ENCODE measurements at places on chromosomes 3 and 15.

GRCh38 chr3:193702967-193703366, 110.0 kb downstream of the OPA1 start:
- no peak for DNase-seq

- DNase-seq, result no peak
These were observed 12.1 kb upstream of the DNAJC13 start for GRCh38 chr3:132405188-132405587.

DNA sequence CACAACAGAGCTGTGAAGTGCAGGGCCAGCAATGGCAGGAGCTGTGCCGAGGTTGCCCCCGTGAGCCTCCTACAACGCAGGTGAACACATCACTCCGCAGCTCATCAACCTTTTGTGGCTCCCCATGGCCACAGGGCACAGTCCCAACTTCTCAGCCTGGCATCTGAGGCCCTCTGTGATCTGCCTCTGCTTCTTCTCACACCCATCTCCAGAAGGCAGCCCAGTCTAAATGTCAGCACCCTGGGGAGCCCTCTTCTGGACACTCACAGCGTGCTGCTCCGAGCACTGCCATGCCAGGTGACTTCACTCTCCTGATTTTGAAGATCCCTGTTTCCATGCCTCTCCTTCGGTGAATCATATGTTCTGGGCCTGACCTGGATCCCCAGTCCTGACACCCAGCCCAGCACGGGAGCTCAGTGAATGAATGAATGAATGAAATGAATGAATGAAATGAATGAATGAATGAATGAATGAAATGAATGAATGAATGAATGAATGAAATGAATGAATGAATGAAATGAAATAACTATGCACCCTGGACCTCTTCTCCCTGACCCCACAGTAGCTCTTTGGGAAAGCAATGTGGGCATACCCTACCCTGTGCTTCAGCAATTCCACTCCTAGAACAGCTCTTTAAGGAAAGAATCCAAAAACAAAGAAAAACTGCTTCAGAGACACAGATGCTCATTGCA, 17.9 kb upstream of the SKIC8 start:
- DNase-seq, result no peak

GRCh38 chr3:5579946-5580345, 392.4 kb downstream of the EDEM1 start:
- no peak for DNase-seq

GRCh38 chr15:56749982-56750381, 16.7 kb upstream of the ZNF280D start:
- no peak for DNase-seq

GRCh38 chr3:3699816-3700633, 99.2 kb upstream of the LRRN1 start:
- no peak for DNase-seq

GRCh38 chr3:14224895-14225294, 46.3 kb downstream of the LSM3 start:
- DNase-seq, result no peak

DNA sequence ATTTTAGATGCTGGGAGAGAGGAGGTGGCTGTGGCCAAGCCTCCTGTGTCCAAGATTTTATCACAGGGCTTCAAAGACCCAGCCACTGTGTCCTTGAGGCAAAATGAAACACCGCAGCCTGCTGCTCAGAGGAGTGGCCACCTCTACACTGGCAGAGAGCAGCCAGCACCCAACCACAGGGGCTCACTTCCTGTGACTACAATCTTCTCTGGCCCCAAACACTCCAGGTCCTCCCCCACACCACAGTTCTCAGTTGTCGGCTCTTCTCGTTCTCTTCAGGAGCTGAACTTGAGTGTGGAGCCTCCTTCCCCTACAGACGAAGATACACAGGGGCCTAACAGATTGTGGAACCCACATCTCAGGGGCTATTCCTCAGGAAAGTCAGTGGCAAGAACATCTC, 45.6 kb downstream of the CDAN1 start:
- no peak for DNase-seq

GRCh38 chr3:57805674-57806073, 49.6 kb downstream of the SLMAP start:
- DNase-seq, result no peak

- no peak for DNase-seq
These were observed 55.1 kb upstream of the PCSK6 start for GRCh38 chr15:101544613-101544945.

GRCh38 chr3:161035711-161036110, 69.4 kb downstream of the B3GALNT1 start:
- DNase-seq, result no peak

- no peak for DNase-seq
These were observed 259.3 kb downstream of the BBX start for GRCh38 chr3:107782054-107782453.

- DNase-seq, result no peak
These were observed 262.8 kb downstream of the RORA start for GRCh38 chr15:60966316-60966715.

GRCh38 chr3:143471705-143472104, 352.1 kb downstream of the CHST2 start:
- DNase-seq, result no peak

- no peak for DNase-seq
These were observed 4.0 kb downstream of the TRAT1 start for GRCh38 chr3:108826309-108827187.

- DNase-seq, result peak; percentile 35
These were observed 105.0 kb downstream of the KLHL25 start for GRCh38 chr15:85689729-85690128.

- no peak for DNase-seq
These were observed 403.6 kb downstream of the TIGIT start for GRCh38 chr3:114697401-114697800.

DNA sequence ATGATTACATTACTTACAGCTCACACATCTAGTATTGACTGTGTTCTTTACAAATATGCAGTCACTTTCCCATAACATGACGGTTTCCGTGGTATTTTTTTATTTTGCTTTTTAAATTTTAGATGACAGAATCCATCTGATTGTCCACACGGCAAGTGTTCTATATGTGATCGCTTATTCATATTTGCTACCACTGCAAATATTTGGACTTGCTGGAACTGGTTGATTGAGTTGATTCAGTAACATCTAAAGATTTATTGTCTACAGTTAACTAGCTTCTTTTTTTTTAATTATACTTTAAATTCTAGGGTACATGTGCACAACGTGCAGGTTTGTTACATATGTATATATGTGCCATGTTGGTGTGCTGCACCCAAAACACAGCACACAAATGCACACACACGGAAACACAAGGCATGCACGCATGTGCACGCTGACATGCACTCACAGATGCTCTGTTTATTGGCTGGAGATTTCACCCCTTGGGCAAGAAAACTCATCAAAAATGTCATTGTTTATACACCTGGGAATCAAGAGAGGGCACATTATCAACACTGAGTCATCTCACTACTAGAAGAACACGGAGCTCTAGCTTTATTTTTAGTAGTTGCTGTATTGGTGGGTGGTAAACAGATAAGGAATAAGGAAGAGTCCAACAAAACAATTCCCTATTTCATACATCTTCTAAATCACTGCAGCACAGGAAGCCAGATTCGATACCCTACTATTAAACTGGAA, 16.4 kb downstream of the ARRDC4 start:
- no peak for DNase-seq

DNA sequence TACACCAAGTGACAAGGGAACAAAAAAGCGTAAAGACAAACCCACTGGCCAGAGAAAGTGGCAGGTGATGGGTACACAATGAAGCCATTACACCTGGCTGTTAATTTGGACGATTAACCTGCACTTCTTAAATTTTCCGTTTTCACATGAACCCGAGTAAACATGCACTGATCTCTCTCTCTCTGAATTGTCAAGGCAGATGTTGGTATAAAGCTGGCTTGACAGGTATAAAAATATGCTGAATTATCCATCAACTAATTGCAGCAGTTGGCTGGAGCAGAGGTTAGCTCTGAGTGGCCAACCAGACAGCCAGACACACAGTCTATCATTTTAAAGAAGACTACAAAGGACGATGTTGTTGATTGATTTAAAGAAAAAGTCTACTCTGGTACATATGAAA, 561.7 kb upstream of the ALCAM start:
- DNase-seq, result no peak

DNA sequence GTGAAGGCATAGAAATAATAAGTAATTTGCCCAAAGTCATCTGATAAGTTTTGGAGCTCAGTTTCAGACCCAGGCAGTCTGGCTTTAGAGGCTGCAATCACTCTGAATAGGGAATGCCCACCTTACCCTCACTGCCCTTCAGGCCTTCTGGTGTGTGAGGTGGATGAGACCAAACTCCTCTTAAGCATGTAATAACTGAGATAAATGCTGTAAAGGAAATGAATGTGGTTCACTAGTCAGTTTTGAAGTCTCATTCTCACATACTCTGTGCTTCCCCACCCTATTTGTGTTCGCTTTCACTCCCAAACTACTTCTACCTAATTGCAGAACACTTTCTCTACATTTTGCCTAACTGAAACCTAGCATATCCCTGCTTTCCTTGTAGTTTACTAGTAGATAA, 144.1 kb downstream of the FILIP1L start:
- no peak for DNase-seq

DNA sequence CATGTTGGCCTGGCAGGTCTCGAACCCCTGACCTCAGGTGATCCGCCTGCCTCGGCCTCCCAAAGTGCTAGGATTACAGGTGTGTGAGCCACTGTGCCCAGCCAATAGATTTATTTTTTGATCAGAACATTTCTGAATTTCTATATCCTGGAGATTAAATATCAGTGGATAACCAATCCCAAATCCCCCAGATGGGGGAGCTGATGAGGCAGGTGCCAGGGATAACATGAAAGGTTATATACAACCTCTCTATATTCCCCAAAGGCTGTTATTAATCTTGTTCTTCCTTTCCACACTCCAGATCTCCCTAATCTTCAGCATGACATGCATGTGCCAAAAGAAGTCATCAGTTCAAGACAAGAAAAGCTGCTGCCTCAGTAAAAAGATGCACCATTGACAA, 112.3 kb downstream of the WDR76 start:
- no peak for DNase-seq

DNA sequence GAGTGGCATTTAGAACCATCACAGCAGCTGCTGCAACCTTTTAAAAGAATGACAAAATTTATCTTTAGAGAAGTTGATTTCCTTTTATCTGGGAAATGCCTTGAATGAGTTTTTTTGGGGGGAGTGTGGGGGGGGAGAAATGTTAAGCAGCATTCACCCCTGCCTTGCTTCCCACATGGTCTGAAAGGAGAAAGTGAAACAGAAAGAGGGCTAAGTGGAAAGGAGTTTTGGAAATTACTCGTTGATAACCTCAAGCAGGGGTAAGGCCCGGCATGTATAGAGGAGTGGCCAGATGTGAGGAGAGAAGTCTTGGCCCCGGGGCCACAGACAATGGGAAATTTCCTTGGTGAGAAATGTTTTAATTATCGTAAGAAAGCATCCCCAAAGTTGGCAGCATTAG, 23.5 kb downstream of the B3GALNT1 start:
- DNase-seq, result no peak

DNA sequence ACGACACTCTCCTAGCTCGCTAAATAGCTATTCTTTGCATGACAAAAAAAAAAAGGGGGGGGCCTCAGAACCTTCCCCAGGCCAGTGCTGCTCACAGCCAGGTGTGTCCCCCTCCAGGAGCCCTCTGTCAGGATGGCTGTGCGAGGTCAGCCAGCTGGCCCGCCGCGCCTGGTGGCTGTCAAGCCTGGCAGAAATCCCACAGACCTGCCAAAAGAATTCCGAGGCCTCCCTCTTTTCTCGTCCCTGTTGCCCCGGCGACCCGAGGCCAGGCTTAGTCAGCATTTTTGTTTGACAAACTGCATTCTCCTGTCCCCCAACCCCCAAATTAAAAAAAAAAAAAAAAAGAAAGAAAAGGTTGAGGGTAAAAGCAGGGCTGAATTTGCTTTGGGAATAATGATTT, 61.9 kb downstream of the TM4SF4 start:
- DNase-seq, result no peak

DNA sequence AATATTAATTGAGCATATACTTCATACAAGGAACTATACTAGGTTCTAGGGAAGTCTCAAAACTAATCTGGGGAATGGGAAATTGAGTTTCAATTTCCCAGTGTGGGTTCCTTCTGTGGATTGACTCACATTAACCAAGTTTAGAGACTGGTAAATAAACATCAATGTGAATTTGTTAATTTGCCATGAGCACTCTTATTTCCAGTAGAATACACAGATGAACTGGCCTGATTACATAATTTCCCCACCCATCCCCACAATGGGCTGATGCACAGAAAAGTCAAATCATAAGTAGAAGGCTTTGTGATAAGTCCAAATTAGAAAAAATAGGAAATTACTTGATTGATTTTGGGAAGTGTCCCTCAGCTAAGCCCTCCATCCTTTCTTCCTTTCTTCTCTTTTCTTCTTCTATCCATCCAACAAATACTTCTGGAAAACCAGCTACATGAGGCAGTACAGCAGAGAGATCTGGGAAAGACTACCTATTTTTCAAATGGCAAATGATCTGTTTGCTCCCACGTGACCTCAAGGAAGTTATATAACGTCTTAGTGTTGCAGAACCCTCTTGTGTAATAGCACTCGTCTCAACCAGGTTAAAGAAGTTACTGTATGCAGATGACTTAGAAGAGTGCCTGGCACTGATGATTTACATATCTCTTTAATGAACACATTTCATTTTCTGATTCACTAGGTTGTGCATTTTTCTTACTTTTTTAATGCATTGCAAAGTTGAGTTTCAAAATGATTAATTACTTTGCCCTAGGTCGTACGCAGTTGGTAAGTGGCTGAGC, 312.3 kb downstream of the SV2B start:
- no peak for DNase-seq

DNA sequence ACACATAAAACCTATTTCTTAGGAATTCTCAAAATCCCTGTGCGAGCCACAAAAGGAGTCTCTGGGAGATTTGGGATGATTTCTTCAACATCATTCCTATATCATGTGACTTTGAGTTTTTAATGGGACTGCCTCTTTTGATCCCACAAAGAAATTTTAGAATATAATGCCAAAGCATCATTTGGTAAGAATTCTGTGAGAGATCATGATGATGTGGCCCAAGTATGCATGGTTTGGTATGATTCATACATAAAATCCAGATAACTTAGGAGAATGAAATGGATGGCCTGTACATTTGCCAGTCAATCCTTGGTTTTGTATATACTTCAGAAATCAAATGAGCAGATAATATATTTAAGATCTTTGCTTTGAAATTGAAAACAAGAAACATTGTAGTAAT, 61.3 kb downstream of the UBE2E2 start:
- no peak for DNase-seq

DNA sequence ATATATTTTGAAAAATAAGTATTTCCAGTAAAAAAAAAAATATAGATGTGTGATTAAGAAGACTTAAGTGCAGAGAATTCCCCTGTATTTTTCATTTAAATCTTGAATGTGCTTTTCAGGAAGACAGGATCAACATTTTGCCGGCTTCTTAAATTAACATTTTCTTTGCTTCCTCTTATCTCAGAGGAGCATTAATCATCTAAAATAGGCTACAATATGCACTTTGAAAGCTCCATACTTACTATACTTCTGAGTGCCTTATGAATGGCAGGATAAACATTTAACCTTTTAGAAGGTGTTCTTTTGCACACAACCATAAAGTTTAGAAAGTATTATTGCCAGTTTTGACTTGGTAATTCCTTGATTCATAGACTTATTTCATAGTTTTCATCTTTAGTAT, 164.3 kb downstream of the ECT2 start:
- no peak for DNase-seq

Data from stimulated activated CD8-positive, alpha-beta memory T cell treated with anti-CD3 and anti-CD28 coated beads, Interleukin-15, amount 100 ng/mL, for 1 hour (primary cell).